NCI-H524 (cell line): ENCODE measurements at places on chromosomes 11 and 22.

DNA sequence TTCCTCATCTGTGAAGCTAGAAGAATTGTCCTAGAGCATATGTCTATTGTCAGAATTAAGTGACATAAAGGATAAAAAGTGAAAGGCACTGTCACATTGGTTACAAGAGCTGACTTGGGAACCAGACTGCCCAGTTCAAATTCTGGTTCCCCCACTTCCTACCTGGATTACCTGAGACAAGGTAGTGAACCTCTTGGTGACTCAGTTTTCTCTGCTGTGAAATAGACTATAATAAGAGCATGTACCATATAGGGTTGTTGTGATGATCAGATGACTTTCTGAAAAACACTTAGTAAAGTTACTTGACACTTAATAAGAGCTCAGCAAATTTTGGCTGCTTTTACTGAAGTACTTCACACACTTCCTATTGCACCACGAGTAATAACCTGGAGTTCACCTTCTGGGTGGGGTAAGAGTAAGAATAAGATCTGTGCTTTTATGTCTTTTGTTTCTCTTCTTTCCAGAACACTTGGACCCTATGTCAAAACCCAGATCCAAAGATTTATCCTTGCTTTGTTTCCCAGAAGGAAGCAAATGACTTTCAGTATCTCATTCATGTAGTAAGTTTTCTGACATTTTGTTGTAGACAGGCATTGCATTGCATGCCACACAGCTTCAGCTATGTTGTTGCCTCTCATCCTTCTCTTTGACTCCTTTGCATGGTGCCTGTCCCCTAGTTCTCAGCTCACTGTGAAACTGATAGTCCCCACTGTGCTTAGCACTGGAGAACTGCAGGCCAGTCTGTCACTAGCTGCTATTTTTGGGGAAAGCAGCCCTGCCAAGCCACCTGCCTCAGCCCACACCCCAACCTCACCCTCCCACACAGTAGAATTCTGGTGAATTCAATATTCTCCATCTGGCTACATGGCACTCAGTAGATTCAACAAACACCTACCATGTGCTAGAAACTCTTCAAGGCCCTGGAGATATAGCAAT, 121.8 kb upstream of the POU2AF2 start:
- no peak for DNase-seq

DNA sequence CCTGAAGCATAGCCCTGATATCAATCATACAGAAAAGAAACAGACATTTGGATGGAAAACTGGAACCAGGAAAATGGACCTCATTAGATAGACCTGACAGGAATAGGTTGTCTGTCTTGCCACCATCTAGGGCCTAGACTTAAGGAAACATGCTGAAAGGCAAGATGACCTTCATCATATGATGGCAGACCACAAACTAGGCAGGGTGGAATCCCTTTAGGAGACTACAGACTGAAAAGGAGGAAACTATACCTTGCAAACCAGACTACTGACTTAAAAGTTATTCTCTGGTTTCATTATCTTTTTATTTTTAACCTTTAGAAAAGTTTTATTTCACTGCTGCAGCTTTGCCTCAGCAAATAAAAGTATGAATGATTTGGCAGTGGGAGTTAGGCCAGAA, 20.3 kb downstream of the SBF2 start:
- DNase-seq: no peak

GRCh38 chr11:57541169-57541568, 3.8 kb downstream of the SMTNL1 start:
- DNase-seq: no peak

GRCh38 chr11:16572945-16573344, 165.5 kb upstream of the C11orf58 start:
- DNase-seq: peak; percentile 27

- peak; percentile 39 for DNase-seq
These were observed 2.2 kb downstream of the FXYD2 start for GRCh38 chr11:117822074-117823033.

- no peak for DNase-seq
These were observed 66.2 kb downstream of the ALX4 start for GRCh38 chr11:44243595-44244343.

- DNase-seq: peak; percentile 89
These were observed 2.8 kb upstream of the UPK2 start for GRCh38 chr11:118953265-118953664.

GRCh38 chr11:69240332-69241074, 53.5 kb upstream of the MYEOV start:
- no peak for DNase-seq

GRCh38 chr11:17157761-17158160, 50.0 kb downstream of the PIK3C2A start:
- DNase-seq: no peak

GRCh38 chr11:114065094-114065493, 5.6 kb downstream of the ZBTB16 start:
- no peak for DNase-seq

DNA sequence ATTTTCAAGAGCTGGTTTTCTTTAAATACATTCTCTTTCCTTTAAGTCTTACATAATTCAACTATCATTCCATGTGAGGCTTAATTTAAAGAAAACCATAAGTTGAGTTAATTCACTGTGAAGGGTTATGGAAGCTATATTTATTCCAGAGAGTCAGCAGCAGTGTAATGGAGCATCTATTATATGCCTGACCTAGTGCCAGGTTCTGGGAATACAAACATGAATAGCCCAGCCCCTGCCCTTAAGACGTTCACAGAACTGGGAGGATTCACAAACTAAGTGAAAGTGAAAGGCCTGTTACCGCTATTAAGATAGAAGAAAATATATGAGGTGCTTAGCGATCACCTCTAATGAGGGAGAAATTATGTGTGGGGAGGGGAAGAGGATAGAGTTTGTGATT, 408.9 kb upstream of the CCDC90B start:
- no peak for DNase-seq

DNA sequence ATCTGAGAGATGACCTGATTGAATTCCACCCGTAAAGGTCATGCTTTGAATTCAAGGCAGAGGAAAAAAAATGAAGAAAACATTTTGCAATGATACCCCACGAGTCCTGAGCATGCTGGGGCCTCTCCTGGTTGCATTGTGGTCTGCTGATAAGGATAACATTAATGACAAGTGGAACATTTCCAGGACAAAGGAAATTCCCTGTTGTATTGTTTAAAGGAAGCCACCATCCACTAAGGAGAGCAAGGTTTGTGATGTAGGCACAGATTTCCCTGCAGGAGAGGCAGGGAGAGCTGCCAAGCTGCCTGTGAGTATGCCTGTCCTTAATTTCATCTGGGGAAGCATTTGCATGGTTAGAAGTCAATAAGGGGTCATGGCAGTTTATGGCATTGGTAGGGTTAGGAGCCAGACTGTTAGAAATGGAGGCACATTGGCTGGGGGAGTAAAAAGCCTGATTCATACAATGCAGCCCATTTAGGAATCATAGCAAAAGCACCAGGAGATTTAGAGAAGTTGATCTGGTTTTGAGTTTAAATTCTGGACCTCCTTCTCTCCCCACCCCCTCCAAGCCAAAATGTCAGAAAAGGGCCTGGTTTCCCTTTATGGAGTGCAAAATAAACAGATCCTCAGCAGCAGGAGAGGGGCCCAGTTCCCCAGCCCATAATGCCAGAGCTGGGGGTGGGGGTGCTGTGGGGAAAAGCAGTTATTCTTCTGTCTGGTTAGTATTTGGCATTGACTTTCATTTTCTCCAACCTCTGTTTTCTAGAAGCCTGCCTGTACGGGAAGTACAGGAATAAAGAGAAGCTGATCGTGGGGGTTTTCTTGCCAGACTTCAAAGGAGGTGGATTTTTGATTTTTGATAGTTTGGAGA, 22.1 kb downstream of the FLI1 start:
- DNase-seq: no peak

GRCh38 chr22:29202212-29203192, 3.2 kb upstream of the EMID1 start:
- DNase-seq: peak; percentile 37

GRCh38 chr22:46761017-46761416, 1.4 kb upstream of the TBC1D22A start:
- no peak for DNase-seq

GRCh38 chr11:23933721-23934120, 563.1 kb upstream of the LUZP2 start:
- DNase-seq: no peak

DNA sequence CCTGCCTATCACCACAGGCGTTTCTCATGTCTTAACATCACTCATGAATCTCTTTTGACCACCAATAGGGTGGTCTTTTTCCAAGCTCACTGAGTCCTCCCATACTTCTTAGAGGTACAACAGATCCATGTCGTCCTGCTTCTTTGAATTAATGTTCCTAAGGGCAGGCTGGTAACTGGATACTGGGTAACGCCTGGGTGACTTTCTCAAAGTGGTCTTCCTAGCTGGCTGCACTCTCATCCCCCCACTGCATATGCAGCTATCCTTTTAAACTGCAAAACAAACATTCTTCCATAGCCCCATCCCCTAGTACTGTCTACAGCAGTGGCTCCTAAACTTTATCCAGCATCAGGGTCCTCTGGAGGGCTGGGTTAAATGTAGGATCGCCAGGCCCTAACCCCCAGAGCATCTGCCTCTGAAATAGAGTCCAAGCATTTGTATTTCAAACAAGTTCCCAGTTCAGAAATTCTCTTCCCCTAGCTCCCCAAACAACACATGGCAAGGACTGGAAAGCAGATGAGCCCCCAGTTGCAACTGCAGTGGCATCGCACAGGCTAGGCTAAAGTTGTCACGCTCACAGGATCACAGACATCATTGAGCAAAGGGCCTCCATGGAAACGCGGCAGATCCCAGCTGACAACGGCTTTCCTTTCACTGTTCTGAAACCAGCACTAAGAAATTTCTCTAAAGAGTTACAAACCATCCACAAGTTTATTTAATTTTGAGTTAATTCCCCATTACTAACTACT, 204.9 kb downstream of the LARGE1 start:
- no peak for DNase-seq

DNA sequence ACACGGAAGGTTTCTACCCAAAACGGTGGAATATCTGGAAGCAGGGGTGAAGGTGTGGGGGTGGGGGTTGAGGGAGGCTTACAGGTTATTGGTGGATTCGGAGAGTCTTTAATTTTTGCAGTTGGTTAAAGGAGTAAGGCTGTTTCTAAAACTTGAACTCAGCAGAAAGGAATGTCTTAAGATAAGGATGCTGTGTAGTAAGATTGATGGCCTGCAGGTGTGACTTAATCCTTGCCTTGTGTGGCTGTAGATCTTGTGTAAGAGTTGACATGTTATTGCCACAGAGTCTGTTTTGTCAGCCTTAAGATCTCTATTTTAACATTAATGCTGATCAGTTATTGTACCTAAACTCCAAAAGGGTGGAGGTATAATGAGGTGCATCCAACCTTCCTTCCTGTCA, 16.4 kb upstream of the OR6M1 start:
- no peak for DNase-seq

DNA sequence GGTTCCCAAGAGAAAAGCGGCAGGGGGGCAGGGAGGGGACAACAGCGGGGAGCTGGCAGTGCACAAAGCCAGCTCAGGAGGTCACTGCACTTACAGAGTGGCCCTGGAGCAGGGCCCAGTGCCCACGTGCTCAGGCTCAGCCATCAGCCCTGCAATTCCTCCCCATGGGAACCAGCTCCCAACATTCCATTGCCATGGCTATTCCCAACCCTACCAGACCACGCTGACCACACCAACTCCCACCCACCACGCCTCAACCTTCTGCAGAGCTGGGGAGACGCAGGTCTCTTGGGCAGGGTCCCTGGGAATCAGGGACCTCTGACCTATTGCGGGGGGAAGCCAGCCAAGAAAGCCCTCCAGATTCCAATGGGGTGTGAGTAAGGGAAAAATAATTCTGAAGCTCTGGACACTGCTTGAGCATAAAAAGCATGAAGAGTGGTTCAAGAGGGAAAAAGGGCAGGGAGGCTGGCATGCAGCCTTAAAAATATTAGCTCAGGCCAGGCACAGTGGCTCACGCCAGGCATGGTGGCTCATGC, 38.3 kb upstream of the TFIP11 start:
- no peak for DNase-seq

GRCh38 chr11:117557361-117557760, 229.7 kb downstream of the CEP164 start:
- DNase-seq: no peak

DNA sequence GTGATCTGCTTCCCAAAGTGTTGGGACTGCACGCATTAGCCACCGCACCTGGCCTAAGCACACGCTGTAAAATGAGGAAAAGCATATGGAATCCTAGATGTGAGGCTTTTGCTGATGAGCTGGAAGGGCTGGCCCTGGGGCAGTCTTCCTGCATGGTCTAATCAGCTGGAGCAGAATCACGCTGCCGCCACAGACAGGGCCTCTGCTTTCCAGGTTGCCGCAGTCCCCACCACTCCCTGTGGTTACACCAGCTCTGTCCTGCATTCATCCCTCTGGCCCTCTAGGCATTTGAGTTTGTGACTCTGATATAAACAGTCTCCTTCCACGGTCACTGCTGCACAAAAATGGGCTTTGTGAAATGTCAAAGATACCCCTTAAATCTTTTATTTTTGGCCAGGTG, 17.1 kb downstream of the RPS6KA4 start:
- no peak for DNase-seq

GRCh38 chr11:105740164-105740903, 130.5 kb downstream of the GRIA4 start:
- DNase-seq: no peak

DNA sequence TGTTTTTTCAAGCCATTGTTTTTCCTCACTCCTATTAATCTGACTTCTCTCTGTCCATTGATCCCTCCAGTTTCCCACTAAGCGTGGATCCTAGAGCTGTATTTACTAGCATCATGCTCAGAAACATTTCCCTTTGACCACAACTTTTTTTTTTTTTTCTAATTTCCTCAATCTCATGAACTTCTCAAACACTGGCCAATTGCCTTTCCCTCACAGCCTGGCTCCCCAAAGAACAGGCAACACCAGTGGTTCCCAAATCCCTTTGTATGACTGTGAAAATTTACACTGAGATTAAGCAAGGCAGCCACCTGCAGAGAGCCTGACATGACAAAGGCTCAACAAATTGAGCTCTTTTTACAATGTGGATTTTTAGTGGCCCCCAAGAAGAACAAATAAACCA, 1.4 kb upstream of the TPP1 start:
- no peak for DNase-seq

- DNase-seq: no peak
These were observed 11.8 kb upstream of the CD5 start for GRCh38 chr11:61090521-61090920.

- no peak for DNase-seq
These were observed 2.7 kb upstream of the PTPRJ start for GRCh38 chr11:47977623-47978022.
